Right renal cortex interstitium (tissue), 3 donors: ENCODE measurements at places on chromosomes 2 and 18. TPM values are rescaled to one million over a fixed set of nuclear protein-coding genes. Genes with fewer than 3 reads are reported as not detected.

- DNase-seq = no peak
These were observed 65.3 kb downstream of the LCLAT1 start for GRCh38 chr2:30512243-30512886.

DNA sequence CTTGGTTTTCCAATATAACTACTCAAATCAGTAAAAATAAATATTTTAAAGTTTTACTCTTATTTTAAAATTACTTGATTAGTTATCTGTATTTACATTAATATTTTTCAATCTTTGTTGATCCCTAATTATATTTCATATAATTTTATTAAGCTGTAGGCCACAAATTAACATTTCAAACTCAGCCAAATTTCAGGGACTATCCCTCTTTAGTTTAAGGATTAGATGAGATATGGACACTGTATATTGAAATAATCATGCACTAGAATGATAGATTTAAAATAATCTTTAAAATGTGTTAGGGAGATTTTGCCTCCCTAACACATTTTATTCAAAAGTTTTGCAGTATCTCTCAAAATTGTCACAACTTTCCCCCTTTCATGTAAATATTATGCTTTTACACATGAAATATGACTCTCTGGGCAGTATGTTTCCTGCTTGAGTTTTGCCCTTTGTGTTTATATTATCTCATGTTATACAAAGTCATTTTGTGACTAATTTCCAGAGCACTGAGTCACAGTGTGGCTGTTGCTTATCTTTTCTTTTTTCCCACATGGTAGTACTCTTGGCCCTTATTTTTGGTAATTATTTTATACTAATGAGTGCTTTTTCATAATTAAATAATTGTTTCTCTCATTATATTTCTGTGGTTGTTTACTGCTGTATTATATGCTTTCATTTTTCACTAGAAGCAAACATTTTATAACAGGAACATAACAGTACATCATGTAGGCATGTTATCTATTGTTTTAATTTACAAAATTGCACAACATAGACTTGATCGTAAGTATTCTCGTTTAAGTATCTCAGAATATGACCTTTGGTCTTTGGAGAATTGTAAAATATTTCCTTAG lies 1.2 kb downstream of the TFPI start:
- DNase-seq = no peak

DNA sequence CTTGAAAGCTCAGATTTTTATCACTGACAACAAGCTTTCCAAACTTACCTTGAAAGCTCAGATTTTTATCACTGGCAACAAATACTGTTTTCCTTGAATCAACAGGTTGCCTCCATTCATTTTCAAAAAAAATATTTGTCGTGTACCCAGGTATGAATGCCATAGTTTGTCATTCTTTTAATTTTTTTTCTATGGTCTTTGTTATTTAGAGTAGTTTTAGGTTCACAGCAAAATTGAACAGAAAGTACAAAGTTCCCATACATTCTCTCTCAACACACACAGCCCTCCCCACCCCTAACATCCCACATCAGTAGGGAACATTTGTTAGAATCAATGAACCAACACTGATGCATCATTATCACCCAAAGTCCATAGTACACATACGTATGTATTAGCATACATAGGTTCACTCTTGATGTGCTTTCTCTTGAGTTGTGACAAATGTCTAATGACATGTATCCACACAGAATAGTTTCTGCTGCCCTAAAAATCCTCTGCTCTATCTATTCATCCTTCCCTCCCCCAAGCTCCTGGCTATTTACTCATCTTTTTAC lies 25.9 kb downstream of the WDR33 start:
- DNase-seq = no peak

DNA sequence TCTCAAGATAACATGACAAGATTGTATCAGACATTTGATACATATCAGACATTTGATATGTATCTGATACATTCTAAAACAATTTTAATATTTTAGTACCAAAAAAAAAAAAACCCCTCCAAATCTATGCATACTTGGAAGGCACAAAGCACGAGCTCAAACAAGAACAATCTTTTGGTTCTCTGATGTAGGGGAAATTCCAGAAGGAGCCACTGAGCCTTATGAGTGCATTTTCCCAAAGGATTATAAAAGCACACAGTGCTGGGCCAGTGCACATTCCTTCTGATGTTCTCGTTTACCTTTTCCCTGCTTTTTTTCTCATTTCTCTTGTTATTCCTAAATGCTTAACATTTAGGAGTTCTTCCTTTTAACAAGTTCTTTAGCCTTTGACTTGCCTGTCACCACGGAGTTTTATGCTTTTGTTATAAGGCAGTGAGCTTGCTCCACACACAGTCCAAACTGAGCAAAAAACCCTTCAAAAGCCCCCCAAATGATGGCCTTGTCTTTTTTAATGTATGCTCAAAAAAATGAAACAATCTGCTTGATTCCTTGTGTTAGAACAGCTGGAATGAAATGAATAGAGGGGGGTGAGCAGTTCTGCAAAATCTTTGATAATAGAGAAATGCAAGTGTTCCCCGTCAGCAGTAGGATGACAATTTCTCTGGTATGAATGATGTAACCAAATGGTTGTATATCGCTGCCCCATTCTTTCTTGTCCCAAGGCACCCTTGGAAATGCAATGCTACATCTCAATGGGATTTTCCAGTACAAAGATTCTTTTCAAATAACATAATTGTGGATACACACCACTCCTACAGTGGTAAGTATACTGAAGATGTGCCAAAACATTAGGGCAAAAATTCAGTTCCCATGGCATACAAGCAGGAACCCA lies 597.2 kb upstream of the ZEB2 start:
- no peak for DNase-seq

GRCh38 chr2:157024129-157024528 lies 233.4 kb upstream of the GALNT5 start:
- DNase-seq = no peak

DNA sequence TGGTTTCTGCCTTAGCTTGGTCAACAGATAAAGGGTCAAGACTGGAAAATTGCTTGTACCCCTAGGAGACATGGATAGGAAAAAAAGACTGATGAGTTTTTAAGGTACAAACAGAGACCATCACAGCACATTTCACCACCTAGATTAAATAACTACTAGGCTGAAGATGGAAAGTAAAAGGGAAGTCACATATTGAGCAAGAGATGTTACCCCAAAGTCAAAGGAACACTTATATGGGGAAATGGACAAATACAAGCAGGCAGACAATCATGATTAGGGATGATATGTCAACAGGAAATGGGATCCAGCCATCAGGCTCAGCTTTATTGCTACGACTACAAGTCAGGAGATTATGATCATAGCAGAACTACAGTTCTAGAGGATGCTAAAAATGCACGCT lies 1643.1 kb upstream of the CELF4 start:
- DNase-seq = no peak

GRCh38 chr2:112784199-112785189 lies at the start of gene IL1A:
IL1A (minus strand) TSS chr2:112784493; CDS start chr2:112783770, 723 bp downstream.
- DNase-seq = no peak

The TBR1 gene
- not detected for polyA plus RNA-seq

The SERPINB2 gene
- 0.15 TPM for polyA plus RNA-seq

The ALPG gene
- not detected for polyA plus RNA-seq

The ITGAV gene
- polyA plus RNA-seq = 68.1 TPM

The CYP27A1 gene
- polyA plus RNA-seq = 47.8 TPM

The PECR gene
- 52.3 TPM for polyA plus RNA-seq

The STARD6 gene
- polyA plus RNA-seq = 0.20 TPM
